HTR-8/SVneo (cell line): ENCODE measurements at places on chromosomes 2 and 18.

GRCh38 chr2:8197825-8198224 lies 484.0 kb upstream of the ID2 start:
- no peak for DNase-seq

GRCh38 chr2:179952658-179953057 lies 54.4 kb downstream of the CWC22 start:
- DNase-seq, result no peak

GRCh38 chr18:37435996-37436395 lies 129.6 kb downstream of the CELF4 start:
- DNase-seq, result no peak

GRCh38 chr18:58862356-58862755 lies 2.3 kb upstream of the ZNF532 start:
- DNase-seq, result no peak

GRCh38 chr2:224208007-224208406 lies 168.9 kb upstream of the SERPINE2 start:
- DNase-seq, result no peak

DNA sequence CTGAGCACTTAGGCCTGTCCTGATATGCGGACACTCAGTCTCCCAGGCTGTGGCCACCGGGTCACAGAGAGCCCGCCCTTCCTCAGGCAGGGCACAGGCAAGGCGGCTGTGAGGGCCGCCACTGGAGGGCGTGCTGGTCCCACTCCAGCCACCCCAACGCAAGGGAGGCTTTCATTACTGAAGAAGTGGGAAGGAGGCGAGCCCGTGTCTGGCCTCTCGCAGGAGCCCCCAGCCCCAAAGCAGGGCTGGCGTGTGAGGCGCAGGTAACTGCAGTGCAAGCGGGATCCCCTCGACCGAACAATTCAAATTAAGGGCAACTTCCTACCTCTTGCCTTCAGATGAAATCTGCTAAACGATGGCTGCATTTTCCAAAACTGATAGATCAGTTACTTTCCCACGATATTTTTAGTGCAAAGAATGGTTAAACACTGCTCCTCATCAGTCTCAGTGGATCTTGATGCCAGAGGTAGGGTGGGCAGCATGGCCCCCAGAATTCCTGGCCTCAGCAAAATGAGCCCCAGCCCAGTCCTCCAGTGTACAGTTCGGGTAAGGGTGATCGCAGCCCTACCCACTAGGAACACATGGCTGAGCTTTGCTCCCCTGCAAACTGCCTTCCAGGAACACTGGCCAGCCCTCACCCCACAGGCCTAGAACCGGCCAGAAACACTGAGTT lies 97.2 kb downstream of the SEPTIN10 start:
- DNase-seq, result peak; percentile 89

- DNase-seq, result peak; percentile 77
These were observed 129.6 kb upstream of the SLC1A4 start for GRCh38 chr2:64859312-64860212.

DNA sequence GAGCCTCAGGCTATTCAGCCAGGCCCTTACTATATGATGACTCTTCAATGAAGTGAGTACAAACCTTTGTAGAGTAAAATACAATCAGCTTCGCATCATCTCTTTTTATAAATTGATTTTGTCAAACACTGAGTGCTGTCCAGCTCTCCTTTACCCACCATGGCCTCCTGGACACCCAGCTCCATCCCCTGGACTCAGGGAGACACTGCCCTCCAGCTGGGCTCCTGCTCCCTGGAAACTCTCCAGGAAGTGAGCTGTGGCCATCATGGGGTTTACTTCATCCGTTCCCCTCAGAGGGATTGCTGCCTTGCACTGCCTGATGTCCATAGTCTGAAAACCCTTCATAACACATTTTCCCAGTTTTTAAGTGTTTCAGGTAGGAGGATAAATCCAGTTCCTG lies 82.5 kb upstream of the XIRP2 start:
- no peak for DNase-seq

GRCh38 chr2:191789796-191790195 lies 57.1 kb downstream of the CAVIN2 start:
- no peak for DNase-seq

GRCh38 chr2:157572725-157573124 lies 55.9 kb downstream of the ACVR1C start:
- DNase-seq, result peak; percentile 6

DNA sequence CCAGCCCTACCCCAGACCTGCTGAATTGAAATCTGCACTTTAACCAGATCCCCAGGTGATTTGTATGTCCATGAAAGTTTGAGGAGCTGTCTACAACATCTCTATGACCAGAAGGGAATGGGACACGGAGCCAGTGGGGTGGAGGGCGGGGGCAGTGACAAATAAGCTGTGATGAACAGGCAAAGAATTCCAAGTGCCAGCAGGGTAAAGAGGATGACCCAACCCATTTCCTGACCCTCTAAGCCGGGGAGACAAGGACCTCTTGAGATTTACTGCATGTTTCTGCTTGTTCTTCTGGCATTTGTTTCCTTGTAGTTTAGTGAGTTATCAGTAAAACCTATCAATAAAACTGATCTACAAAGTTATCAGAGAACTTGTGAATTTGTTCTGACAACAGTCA lies 8.7 kb downstream of the TET3 start:
- peak; percentile 66 for DNase-seq

DNA sequence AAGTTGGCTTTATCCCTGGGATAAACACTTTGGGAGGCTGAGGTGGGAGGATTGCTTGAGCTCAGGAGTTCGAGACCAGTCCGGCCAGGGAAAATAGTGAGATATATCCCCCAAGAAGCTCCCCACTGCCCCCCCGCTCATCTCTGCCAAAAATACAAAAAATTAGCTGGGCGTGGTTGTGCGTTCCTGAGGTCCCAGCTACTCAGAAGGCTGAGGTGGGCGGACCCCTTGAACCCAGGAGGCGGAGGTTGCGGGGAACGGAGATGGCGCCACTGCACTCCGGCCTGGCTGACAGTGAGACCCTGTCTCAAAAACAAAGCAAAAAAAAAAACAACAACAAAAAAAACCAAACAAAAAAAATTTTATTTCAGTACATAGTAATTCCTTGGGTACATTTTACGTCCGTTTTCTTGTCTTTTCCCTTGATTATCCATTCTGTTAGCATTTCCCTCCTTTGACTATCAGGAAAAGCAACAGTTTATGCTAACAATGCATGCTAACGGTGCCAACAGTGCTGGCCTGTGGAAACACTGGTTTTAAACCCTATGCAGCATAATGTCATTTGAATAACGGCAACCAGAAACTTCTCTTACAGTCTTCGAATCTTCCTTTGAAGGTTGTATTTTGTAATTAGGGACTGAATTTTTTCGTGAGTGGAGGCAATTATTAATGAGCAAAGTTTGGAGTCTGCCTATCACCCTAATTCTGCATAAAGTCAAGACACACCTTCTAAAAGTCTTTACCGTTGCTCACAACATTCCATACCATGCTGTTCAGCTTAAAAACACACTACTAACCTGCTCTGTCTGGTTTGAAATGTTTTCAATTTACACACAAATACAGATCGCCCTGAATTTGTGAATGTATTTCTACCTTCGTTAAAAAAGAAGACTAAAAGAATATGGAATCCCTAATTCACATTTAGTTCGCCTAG lies 721 bp upstream of the MIB1 start:
- DNase-seq, result no peak

- no peak for DNase-seq
These were observed 27.8 kb upstream of the MAT2A start for GRCh38 chr2:85511008-85511811.

DNA sequence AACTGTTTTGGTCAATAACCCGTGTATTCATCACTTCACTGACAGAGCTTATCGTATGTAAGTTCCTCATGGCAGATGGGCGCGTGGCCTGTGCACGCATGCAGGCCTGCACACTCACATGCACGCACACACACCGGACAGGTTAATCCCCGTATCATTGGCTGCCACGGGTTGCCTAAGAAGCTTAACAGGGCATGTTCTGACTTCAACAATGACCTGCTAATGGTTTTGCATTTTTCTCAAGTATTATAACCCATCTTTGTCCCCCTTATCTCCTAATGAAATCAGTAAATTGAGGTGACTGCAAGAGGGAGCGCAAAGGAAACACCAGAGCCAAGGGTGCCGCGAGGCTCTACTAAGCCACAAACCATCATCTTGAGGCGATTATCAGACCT lies 399.0 kb upstream of the ID2 start:
- DNase-seq, result no peak

GRCh38 chr18:58128381-58129374 lies 84.7 kb downstream of the NEDD4L start:
- no peak for DNase-seq

GRCh38 chr2:20327370-20327769 lies 23.3 kb downstream of the PUM2 start:
- no peak for DNase-seq

DNA sequence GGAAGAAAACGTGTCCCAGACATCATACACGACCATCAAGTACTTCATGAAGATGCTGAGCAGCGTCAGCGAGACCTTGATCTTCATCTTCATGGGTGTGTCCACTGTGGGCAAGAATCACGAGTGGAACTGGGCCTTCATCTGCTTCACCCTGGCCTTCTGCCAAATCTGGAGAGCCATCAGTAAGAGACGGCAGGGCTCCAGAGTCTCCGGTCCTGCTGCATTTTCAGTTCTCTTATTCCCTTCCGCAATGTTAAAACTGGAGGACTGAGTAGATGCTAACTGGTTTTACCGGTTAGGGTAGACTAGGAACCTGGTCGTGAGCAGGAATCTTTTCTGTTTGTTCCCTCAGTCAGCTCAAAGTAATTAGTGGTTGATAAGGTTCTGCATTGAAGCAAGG lies 32.3 kb downstream of the SLC9A4 start:
- DNase-seq, result no peak

DNA sequence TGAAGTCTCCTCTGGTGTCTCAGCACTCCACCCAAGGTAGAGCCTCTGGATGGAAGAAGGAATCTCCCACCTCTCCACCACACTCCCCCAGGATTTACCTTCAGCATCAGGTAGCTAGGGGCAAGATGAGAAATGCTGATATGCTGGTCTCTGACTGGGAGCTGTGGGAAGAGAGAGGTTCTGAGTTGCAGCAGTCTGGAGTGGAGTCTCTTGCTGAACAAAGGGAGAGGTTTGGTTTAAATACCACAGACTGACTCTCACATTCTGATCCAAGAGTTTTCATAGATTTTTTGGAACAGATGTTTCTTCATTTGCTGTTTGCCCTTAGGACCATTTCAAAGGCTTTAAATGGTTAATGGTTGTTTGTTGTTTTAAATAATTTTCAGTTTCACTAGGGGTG lies 1.1 kb upstream of the CFLAR start:
- DNase-seq, result no peak
